ENCODE measurements at places on chromosomes 5 and 9.

DNA sequence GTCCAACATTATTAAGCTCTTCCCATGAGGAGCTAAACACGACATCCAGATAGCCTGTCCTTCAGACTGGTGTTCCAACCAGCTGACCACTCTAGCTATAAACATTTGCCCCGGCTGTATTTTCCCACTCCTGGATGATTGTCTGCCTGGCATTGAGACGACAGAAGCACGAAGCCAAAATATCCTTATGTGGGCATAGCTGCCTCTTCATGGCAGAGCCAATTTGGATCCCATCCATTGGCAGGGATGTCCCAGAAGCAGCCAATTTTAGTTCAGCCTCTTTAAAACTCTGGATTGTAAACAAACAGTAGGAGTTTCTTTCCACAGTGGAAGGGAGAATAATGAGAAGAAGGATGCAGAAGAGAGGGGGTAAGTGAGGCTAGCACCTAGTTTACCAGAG, 507.6 kb downstream of the CETN3 start:
- no peak for DNase-seq

- DNase-seq: no peak
These were observed 480.7 kb downstream of the DMAC1 start for GRCh38 chr9:7318920-7319319.

- DNase-seq: no peak
These were observed 183.1 kb downstream of the TRIO start for GRCh38 chr5:14326035-14326903.

- no peak for DNase-seq
These were observed 38.8 kb upstream of the ANXA2R start for GRCh38 chr5:43078956-43079355.

- no peak for DNase-seq
These were observed 43.1 kb downstream of the PTCD2 start for GRCh38 chr5:72363166-72363802.
